SK-N-DZ (cell line): ENCODE measurements at places on chromosomes 3 and 15.
A peak's percentile ranks its signal among the peaks of the same experiment; 100 is the strongest.

DNA sequence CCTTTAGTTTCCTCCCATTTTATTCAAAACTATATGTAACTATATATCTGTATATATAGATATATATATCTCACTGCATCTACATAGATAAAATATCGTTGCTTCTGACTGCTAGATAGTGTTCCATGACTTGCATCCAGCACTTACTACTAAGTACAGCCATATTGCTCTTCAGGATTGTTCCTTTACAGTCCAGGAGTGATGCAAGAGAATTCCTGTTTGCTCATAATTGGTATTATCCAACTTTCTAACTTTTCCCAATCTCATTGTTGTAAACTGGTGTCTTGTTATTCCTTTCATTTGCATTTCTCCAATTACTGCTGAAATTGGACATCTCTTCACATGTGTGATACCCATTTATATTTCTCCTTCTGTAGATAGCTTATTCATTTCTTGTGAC, 99.8 kb upstream of the STRIT1 start:
- no peak for DNase-seq

GRCh38 chr3:58666683-58667082, at the start of gene FAM3D:
Gene FAM3D (minus strand): TSS chr3:58666774. CDS start chr3:58655563, 11,211 bp downstream.
- no peak for DNase-seq

- no peak for DNase-seq
These were observed 515.3 kb downstream of the SOX2 start for GRCh38 chr3:182226995-182227394.

- DNase-seq: no peak
These were observed 24.5 kb upstream of the HDAC11 start for GRCh38 chr3:13455644-13456043.

DNA sequence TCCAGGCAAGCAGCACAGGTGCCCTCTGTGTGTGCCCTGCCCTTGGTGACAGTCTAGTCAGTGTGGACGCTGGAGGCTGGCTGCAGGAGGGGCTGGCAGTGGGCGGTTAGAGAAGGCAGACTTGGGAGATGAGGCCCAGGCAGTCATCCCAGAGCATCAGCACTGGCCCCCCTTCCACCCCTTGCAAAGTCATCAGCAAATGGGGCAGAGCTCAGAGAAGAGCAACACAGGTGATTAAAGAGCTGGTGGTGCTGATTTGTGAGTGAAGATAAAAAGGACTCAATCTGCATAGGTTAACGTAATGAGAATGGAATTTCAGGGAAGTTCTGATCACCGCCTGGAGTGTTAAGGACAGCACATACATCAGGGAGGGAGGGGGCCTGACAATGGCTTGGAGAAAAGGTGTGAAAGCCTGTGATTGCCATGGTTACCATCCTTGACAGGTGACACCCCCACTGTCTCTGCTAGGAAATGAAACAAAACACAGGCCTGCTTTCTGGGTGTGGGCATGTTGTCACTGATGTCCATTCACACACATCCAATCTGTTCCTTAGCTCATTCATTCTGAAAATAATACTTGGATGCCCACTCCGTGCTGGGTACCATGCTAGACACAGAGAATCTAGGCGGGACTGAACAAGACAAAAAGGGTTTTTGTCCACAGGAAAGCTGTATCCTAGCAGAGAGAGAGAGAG, 269.6 kb upstream of the ST8SIA2 start:
- DNase-seq: no peak

- DNase-seq: no peak
These were observed 103.5 kb downstream of the CORO2B start for GRCh38 chr15:68682330-68682729.

DNA sequence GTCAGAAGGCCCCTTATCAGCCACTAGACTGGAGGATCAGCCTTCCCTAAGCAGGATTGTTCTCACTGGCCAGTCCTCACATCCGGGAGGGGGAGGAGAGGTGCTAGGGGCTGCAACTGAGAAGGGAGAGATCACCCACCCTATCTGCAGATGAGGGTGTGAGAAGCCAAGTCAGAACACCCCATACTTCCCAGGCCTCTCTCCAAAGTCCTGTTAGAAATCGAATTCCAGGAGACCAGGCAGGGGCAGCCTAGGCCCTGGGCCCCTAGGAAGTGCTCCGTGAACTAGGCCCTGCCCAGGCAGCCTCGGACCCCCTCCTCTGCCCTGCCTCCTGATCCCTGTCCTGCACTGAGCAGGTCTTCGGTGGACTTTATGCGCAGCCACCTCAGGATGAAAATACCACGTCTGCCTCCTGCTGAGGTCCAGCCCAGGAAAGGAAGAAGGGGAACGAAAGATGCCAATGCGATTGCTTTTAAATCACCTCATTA, 933 bp downstream of the DZIP1L start:
- peak; percentile 42 for DNase-seq

GRCh38 chr3:15825016-15825415, 27.2 kb upstream of the ANKRD28 start:
- DNase-seq: no peak

- peak; percentile 12 for DNase-seq
These were observed 12.8 kb downstream of the CSNK1G1 start for GRCh38 chr15:64343222-64343621.

- peak; percentile 80 for DNase-seq
These were observed 2.9 kb upstream of the PRRT3 start for GRCh38 chr3:9955067-9955502.

- peak; percentile 69 for DNase-seq
These were observed 36.8 kb upstream of the KLHL25 start for GRCh38 chr15:85831415-85832113.

- DNase-seq: no peak
These were observed 389.6 kb downstream of the MFSD1 start for GRCh38 chr3:159191447-159191846.

DNA sequence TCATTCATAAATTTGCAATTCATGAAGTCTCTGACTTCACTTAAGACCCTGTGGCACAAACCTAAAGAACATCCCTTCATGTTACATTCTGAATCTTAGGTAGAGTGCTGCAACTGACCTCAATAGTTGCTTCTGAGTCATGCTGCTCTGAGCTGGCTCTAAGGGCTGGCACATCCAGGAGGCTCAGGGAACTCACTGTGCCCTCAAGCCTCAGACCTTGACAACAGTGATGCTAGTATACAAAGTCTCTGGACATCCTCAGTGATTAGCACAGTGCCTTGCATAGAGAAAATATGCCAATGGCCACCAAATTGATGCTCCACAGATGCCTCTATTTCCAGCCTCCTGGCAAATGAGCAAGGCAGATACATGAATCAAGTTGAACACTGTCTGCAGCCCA, 740.9 kb upstream of the LMCD1 start:
- DNase-seq: no peak

GRCh38 chr3:41881233-41881821, 80.6 kb downstream of the ULK4 start:
- DNase-seq: peak; percentile 21

GRCh38 chr15:73323374-73323955, 45.3 kb downstream of the HCN4 start:
- no peak for DNase-seq

- DNase-seq: no peak
These were observed 48.5 kb downstream of the PTH1R start for GRCh38 chr3:46926039-46926438.

GRCh38 chr3:123658118-123658851, 73.4 kb upstream of the HACD2 start:
- no peak for DNase-seq

DNA sequence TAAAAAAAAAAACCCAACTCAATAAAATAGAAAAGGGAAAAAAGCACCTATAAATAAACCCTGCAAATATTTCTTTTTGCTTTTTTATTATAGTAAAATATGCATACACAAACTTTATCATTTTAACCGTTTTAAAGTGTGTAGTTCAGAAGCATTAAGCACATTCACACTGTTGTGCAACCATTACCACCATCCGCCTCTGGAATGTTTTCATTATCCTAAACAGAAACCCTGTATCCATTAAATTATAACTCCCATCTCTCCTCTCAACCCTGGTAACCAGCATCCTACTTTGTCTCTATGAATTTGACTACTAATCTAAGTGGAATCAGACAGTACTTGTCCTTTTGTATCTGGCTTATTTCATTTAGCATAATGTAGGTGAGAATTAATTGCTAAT, 15.0 kb downstream of the CDCP1 start:
- no peak for DNase-seq

- DNase-seq: no peak
These were observed 4.8 kb downstream of the SEMA4B start for GRCh38 chr15:90205886-90206285.

GRCh38 chr15:55627730-55628368, 39.7 kb upstream of the PYGO1 start:
- DNase-seq: no peak

- DNase-seq: no peak
These were observed 38.5 kb downstream of the SCN11A start for GRCh38 chr3:39013289-39013688.

- no peak for DNase-seq
These were observed 267.4 kb upstream of the ATP11B start for GRCh38 chr3:182525766-182526374.

GRCh38 chr3:156382458-156383346, 172.2 kb downstream of the SSR3 start:
- peak; percentile 45 for DNase-seq
